Activated CD4-positive, alpha-beta T cell treated with anti-CD3 and anti-CD28 coated beads for 48 hours (primary cell): ENCODE measurements at places on chromosomes 1 and 21.

GRCh38 chr1:1175221-1176062, 1.8 kb downstream of the TTLL10 start:
- DNase-seq = no peak

GRCh38 chr1:173084292-173084691, 33.6 kb upstream of the TNFSF18 start:
- DNase-seq = no peak

GRCh38 chr21:40618191-40618973, 228.6 kb downstream of the DSCAM start:
- DNase-seq = no peak

- no peak for DNase-seq
Measured at GRCh38 chr1:211132721-211133392, 1.1 kb downstream of the KCNH1 start.

DNA sequence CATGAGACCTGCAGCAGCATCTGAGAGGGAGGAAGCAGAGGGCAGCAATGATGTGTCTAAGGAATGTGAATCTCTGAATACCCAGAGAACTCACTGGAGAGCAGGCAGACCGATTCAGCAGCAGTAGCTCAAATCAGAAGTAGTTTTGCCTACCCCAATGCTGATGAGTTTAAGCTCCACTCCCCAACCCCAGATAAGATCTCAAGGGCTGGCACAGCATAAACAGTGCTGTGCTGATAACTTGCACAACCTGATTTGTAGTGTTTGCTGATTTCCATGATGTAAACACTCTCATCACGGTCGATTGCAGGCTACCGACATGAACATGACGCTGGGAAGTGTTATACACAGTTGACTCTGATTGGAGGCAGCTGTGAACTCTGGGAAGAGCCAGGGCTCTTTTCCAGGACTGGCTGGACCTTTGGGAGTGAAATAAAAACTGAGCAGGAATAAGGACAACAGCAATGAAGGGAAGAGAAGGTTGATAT, 11.2 kb upstream of the HMGCS2 start:
- no peak for DNase-seq

- DNase-seq = no peak
Measured at GRCh38 chr1:151641229-151641628, 29.4 kb downstream of the SNX27 start.

GRCh38 chr1:29282924-29283803, 46.8 kb downstream of the PTPRU start:
- peak; percentile 50 for DNase-seq
